Fibroblast of villous mesenchyme (primary cell): ENCODE measurements at places on chromosomes 7 and 10. TPM values are rescaled to one million over a fixed set of nuclear protein-coding genes. Genes with fewer than 3 reads are reported as not detected.

The GFRA1 gene
- 9.3 and 59.6 TPM in 2 replicates for total RNA-seq

DNA sequence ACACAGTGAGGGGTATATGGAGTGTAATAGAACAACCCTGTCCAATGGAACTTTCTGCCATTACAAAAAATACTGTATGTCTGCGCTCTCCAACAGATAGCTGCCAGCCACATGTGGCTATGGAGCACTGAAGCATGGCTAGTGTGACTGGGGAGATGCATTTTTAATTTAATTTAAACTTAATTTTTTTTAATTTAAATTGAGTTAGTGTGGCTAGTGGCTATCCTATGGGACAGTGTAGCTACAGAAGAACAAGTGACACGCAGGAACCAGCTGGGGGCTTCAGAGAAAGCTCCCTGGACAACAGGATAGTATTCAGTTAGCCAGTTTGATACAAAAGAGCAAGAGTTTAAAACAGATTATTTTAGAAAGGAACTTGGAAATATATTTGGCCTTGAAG, 408.0 kb downstream of the THSD7A start:
- no peak for DNase-seq

The WNT8B gene
- total RNA-seq, result not detected in 2 replicates

DNA sequence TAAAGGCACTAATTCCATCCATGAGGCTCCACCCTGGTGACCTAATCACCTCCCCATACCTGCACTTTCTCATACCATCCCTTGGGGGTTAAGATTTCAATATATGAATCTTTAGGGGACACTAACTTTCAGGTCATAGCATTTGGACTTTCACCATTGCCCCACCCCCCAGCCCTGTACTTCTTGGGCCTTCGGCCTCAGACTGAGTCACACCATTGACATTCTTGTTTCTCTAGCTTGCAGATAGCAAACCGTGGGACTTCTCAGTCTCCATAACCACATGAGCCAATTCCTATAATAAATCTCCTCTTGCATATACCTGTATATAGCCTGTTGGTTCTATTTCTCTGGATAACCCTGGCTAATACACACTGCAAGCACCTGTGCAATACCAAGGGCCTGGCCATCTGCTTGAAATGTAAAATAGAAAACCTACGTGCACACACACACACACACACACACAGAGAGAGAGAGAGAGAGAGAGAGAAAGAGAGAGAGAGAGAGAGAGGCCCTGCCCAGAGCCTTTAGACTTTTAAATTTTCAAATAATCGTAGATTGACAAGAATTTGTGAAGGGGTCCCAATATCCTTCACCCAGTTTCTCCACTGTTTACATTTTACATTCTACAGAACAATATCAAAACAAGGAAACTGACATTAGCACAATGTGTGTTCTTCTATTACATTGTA, 25.3 kb downstream of the ANXA8 start:
- DNase-seq, result peak; percentile 79

- DNase-seq, result peak; percentile 2
These were observed 195.5 kb upstream of the PHYHIPL start for GRCh38 chr10:58980826-58981415.

GRCh38 chr10:69973678-69974077, 79.0 kb upstream of the MACROH2A2 start:
- no peak for DNase-seq

- DNase-seq, result peak; percentile 56
These were observed 128.3 kb downstream of the CUBN start for GRCh38 chr10:17001297-17001744.

GRCh38 chr10:13079776-13080050, 20.2 kb upstream of the OPTN start:
- DNase-seq, result no peak

The UCMA gene
- total RNA-seq, result not detected in 2 replicates

- DNase-seq, result peak; percentile 95
These were observed 166.0 kb downstream of the FANK1 start for GRCh38 chr10:126062131-126063032.

DNA sequence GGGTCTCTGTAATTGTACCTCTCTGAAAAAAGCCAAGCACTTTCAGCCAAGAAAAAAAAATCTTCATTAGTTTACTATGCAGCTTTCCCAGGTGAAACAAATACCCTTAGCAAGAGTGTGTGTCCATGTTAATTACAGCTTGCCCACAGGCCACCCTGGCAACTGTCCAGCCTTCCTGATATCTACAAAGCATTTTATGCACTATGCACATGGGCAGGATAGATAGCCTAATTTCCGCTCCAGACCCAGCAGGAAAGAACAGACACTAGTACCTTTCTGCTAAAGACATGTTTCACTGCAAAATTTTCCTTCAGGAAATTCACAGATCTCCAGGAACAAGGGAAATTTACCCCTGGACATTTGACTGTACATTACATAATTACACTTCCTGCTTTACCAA, 24.4 kb downstream of the CACNA2D1 start:
- DNase-seq, result no peak

DNA sequence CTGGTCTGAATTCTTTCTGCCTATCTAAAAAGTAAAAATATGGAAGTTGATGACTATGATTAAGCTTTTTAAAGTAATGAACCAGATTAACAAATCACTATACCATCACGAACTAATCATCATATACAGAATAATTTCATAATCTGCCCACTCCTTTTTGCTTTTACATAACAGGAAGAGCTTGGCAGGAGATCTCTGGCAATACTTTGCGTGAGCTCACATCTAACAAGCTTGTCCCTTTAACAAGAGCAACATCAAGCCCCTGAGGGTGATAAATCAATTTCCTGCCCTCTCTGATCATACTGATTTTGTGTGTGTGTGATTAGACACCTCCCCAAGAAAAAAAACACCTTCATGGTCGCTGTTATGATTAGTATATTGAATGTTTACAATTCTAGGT, 143.5 kb upstream of the ASAH2 start:
- no peak for DNase-seq

The CTAGE4 gene
- total RNA-seq, result 0.32 and 0.43 TPM in 2 replicates

GRCh38 chr10:95501203-95502094, 59.7 kb downstream of the SORBS1 start:
- DNase-seq, result no peak

DNA sequence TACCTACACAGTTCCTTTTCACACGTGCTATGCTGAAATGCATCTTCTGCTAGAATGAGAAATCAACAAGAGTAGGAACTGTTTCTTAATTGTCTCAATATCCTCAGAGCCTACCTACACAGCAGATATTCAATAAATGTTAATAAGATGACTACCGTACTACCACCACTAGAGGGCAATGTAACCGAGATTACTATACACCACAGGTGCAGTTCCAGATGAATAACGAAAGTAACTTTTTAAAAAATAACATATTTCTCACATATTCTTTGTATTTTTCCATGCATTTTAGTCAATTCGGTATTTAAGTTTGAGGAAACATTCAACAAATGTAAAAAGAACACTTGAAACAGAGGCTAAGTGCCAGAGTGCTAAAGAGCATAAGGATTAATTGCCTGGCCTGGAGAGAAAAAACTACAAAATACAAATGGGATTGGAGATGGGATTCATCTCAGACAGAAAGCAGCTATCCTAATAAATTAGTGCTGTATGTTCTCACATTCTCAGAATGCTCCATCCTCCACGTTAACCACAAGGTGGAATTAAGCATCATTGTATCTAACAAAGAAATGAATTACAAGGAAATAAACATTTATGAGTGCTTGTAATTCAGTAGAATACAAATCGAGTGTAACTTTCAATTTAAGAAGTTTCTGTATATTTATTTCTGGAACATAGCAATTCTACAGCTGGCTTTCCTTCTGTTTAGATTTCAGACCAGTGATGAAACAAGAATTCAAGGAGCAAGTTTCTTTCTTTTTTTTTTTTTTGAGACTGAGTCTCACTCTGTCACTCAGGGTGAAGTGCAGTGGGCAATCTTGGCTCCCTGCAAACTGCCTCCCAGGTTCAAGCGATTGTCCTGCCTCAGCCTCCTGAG, 20.3 kb upstream of the HECTD2 start:
- peak; percentile 72 for DNase-seq
